GM23248 (cell line): ENCODE measurements at places on chromosomes 6 and 20. TPM values are rescaled to one million over a fixed set of nuclear protein-coding genes. Genes with fewer than 3 reads are reported as not detected.
A peak's percentile ranks its signal among the peaks of the same experiment; 100 is the strongest.

DNA sequence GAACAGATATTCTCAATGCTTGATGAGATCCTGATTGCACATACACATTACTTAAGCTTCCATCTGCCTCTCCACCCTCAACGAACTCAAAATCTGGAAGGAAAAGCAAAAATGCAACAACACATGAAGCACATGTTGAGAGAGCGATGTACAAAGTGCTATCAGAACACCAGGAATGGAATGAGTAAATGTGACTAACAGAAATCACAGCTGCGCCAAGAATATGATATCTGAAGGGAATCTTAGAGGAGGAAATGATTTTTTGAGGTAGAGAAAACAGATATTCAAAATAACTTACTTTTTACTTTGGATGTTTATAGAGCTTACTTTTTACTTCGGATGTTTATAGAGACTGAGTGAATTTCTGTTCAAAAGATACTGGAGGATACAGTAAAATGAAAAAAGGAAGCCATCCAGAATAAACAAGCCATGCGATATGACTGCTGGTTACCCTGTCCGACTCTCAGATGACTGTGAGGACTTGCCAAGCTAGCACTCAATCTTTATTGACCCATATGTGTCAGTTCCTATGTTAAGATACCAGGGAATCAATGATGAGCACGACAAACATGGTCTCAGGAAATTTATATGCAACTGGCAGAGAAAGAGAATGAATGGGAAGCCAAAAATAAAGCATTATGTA lies 102.0 kb downstream of the SMLR1 start:
- DNase-seq, result peak; percentile 75

DNA sequence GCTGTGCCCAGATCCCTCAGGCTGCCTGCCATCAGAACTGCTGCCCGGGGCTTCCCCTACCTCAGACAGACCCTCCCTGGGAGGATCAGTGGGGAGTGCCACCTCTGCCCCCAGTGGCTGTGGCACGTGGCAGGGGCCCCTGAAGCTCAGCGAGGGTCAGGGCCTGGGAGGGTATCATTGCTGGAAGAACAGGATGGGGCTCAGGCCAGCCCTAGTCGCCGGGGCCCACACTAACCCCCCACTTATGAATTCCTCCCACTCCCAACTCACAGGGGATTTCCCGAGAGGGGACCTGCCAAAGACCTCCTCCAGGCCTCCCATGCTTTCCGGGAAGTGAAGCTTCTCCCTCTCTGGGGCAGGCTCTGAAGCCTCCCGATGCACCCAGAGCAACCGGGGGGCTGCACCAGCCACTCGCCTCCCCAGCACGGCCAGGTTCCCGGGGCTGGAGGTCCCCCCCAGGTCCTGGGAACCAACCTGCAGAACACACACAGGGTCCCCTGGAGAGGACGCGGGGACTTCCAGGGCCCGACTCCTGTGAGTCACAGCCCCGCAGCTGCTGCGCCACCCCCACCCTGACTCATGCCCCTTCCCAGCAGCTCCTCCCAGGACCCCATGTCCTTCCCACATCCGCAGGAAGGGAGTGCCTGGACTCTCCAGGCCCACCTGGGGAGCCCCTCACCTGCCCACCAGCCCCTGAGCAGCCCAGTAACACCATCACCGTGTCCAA lies 2.5 kb downstream of the TNFRSF6B start:
- DNase-seq, result peak; percentile 93

- DNase-seq, result no peak
These were observed 41.6 kb upstream of the DSE start for GRCh38 chr6:116329156-116329555.

DNA sequence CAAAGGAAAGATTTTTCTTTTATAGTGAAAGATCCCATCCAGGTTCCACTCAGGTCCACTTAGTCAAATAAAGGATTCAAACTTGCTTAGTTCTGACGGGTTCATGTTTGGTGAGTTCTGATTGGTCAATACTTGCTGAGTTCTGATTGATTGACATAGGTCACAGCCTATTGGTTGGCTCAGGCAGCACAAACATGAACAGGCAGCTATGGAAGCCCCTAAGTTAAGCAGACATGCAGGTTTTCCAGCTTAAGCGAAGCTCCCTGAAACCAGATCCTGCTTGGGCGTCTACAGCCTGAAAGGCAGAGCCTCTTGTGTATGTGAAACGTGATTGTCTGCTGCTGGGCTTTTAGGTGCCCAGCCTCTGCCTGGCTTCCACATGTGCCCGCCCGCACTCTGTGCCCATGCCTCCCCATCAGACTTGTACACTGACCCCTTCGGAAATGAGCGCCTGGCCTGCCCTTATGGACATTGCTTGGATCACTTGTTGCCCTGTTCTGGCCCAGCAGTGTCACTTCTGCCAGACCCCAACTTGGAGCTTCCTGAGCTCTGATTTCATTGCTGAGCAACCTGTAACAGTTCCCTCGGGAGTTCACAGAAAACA lies 45.4 kb upstream of the ECI2 start:
- peak; percentile 46 for DNase-seq

DNA sequence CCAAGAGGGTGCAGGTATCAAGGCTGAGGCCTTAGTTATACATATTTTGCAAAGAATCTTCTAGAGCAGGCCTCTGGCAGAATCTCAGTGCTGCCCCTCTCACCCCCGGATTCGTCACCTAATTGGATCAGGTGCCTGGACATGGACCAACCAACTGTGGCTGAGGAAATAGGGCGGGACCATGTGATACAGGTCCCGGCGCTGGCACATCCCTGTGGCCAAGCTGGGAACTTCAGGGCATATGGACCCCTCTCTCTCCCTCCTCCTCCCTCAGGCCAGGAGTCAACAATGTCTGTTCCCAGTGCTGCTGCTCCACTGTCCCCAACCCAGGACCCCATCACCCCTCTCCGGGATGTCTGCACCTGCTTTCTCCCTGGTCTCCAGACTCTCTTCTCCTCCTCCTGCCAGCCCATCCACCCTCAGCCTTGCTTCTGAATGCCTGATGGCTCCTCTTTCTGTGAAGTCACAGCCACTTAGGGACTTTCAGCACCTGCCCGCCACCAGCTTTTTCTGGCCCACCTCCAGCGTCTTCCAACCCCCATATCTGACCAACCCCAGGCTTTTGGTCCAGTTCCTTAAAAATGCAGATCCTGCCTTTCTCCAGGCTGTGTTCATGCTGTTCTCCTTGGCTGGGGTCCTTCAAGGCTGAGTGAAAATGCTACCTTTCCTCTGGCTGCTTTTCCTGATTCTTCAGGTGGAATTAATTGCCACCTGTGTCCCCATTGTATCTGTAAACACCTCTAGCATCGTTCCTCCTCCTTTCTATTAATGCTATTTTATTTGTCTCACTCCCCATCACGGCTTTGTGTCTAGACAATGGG lies 19.0 kb upstream of the MLN start:
- peak; percentile 58 for DNase-seq

DNA sequence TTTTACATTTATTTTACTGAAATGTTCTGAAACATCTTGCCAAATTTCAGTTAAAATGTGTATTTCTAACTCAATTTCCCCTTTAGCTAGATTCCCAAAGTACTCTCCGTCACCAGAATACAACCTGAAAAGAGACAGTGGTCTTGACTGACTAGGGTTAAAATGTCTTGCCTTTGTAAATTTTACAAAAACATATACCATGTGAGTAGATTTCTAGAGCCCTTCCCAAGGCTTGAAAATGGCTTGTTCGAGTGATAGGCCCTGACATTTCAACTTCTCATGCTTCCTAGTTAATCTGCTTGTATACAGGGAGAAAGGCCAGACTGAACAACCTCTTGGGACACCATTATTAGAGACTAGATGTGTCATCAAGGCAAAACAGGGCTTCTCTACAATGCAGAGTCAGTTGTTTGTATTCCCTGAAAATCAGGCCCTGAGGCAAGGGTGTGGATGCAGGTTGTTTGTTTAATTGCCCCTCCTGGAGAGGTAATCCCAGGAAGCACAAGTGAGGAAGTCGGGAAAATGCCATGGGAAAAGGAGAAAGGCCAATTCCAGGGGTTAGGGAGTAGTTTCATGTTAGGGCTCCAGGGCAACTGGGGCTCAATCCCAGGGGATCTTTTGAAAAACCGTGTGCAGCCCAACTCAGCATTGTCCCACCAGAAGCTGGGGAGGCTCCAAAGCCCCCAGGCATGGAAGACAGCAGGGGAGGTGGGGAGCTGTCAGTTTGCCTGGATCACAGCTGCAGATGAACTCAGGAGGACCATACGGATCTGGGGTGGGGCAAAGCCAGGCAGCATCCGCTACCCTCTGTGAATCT lies 11.6 kb upstream of the TFB1M start:
- DNase-seq, result peak; percentile 15

DNA sequence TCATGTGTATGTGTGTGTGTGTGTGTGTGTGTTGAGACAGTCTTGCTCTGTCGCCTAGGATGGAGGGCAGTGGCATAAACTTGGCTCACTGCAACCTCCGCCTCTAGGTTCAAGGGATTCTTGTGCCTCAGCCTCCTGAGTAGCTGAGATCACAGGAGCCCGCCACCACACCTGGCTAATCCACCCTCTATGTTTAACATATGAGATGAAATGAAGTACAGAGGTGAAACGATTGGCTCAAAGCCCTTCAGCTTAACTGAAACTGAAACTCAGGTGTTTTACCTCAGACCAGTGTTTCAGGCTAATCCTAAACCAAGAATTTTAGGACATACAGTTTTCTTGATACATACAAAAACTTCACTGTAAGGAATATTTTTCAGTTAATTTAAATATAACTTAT lies 167.3 kb downstream of the KCNQ5 start:
- no peak for DNase-seq

DNA sequence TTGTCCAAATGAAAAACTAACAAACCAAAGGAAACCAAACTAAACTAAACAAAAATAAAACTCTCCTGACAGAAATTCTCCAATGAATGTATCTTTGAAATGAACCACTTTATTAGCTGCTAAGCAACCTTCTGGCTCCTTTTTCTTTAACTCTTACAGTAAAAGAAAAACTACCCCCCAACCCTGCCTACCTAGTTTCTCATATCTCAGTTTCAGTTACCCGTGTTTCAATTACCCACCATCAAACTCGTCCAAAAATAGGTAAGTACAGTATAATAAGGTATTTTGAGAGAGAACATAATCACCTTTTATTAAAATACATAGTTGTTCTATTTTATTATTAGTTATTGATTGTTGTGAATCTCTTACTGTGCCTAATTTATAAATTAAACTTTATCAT lies 177.4 kb upstream of the THEMIS start:
- DNase-seq, result no peak

DNA sequence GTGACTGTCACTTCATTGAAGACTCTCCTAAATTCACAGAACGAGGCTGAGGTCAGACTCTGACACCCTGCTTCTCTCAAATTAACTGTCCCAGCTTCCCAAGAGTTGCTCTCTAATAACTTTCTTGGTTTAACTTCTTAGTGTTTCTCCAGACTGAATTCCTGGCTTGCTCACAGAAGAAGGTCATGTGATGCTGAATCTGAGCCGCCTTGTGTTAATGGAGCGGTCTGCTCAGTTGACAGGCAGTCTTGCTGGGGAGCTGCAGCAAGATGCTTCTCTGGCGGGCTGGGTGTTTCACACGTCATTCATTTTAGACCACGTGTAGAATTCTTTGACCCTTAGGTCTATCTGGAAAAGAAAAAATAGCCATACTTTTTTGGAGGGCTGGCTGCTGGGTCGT lies 107.3 kb downstream of the FOXO3 start:
- no peak for DNase-seq

DNA sequence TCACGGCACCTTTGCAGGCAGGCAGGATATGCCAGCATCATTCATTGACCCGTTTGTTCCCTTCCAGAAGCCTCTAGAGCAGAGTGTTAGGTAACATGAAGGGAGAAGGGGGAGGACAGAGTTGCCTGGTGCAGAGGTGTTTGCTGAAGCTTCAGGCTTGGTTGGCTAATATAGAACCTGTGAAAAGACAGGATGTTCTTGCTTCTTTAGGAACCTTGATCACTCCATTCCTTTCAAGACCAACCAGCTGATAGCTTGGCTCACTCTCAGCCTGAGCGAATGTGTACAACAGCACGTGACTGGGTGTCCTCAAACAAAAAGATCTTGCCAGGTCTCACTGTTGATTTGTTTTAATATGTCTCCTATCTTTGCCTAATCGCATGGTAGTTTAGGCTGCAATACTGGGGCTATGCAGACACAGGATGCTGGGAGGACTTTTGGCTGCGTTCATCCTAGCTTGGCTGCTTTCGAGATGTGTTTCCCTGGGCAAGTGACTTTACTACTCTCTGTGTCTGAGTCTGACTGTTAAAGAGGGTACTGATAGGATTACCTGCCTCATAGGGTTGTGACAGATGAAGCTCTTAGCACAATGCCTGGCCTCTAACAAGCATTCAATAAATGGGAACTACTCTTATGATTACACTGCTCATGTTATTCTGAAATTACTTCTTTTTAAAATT lies 16.0 kb downstream of the SHLD1 start:
- no peak for DNase-seq

- DNase-seq, result no peak
These were observed 9.5 kb upstream of the IGF2R start for GRCh38 chr6:159959165-159959975.

- DNase-seq, result no peak
These were observed 147.3 kb downstream of the DLL1 start for GRCh38 chr6:170143401-170144150.

- peak; percentile 87 for DNase-seq
These were observed 87.8 kb downstream of the GMDS start for GRCh38 chr6:2157441-2158127.

OR2H2 gene
- total RNA-seq, result not detected in 2 replicates

IMPG1 gene
- total RNA-seq, result not detected in 2 replicates

TMEM200A gene
- 43.3 and 47.0 TPM in 2 replicates for total RNA-seq

SEMG1 gene
- total RNA-seq, result not detected in 2 replicates

ROS1 gene
- total RNA-seq, result 0.43 and 0.76 TPM in 2 replicates

BPIFB1 gene
- not detected in 2 replicates for total RNA-seq
